ENCODE measurements at places on chromosomes 1 and 21. TPM values are rescaled to one million over a fixed set of nuclear protein-coding genes. Genes with fewer than 3 reads are reported as not detected.

DNA sequence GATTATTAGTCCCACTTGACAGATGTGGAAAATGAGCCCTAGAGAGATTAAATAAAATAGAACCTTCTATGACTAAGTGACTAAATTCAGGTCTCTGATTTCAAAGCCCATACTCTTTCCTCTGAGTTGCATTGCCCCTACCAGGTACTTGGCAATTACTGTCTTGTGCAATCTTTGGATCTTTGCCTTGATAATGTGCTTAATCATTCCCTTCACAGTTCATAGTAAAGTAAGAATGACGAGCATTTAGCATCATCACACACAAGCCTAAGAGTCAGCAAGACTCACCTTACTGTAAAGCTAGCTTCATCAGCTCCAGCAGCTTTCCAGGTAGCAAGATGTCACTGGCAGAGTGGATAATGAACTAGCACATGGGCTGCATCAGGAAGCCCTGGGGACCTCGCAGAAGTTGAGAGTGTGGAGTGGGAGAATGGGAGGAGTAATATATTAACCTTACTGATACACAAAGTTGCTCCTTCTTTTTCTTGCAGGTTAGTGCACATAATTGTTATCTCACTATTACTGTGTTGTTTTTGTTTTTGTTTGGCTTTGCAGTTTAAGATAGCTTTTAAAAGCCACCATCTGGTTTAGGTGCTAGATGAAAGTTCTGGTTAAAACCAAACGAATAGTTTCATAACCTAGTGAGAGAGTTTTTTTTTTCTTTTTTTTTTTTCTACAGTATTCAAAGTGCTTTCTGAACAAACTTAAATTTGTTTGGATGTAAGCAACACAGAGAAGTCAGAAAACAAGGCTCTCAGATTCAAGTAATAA is 71.8 kb downstream of the PBX1 start:
- DNase-seq: no peak

DNA sequence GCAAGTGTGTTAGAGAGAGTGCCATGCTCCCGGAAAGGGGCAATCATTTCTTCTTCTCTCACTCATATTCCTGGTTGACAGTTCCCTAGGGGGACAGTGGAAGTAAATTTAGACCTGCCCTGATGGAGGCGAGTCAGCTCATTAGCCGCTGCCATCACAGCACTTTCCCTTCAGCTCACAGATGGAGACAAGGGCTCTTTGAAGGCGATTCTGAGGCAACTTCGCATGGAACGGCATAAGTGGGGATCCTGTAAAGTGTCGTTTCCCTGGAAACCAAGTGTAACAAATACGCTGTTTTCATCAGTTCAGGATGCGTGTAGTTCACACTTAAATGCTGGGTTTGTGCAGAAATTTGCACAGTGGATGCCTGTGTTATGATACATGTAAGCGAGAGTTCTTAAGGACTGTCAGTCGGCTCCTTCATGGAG is 114.5 kb upstream of the TMPRSS15 start:
- no peak for DNase-seq

- no peak for DNase-seq
Observed at GRCh38 chr1:32991386-32991785, 26.8 kb upstream of the RNF19B start.

DNA sequence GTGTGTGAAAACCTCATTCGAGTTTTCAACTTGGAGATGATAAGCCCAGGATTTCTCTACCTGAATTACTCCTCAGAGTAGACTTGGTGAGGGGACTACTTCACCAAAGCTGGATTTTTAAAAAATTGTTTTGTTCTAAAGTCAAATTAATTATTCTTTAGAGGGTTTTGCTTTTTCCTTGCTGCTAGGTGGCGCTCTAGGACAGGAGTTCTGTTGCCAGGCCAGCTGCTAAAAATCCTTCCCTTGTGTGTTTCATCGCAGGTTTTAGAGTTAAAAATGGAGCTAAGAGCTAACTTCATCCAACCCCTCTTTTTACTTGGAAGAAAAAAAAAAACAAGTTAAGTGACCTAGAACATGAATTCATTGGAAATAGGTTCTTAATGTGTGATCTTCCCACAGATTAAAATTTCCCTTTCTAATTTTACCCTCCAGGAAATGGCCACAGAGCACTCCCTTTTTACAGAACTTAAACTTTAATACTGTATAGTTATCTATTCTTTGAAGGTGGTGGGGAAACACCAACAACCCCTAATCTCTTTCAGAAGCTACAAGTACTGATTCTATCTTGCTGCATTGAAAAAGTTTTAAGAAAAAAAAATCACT is 36.7 kb upstream of the FAM163A start:
- DNase-seq: no peak

The IRF6 gene
- total RNA-seq: 0.10 TPM

Measured in GM12878 (cell line).